ENCODE measurements at places on chromosomes 4 and X. TPM values are rescaled to one million over a fixed set of nuclear protein-coding genes. Genes with fewer than 3 reads are reported as not detected.

GRCh38 chr4:126530996-126531585 lies 1101.7 kb upstream of the INTU start:
- DNase-seq = no peak

Gene GPC3
- total RNA-seq = 0.88 TPM

Gene TMEM31
- total RNA-seq = not detected

DNA sequence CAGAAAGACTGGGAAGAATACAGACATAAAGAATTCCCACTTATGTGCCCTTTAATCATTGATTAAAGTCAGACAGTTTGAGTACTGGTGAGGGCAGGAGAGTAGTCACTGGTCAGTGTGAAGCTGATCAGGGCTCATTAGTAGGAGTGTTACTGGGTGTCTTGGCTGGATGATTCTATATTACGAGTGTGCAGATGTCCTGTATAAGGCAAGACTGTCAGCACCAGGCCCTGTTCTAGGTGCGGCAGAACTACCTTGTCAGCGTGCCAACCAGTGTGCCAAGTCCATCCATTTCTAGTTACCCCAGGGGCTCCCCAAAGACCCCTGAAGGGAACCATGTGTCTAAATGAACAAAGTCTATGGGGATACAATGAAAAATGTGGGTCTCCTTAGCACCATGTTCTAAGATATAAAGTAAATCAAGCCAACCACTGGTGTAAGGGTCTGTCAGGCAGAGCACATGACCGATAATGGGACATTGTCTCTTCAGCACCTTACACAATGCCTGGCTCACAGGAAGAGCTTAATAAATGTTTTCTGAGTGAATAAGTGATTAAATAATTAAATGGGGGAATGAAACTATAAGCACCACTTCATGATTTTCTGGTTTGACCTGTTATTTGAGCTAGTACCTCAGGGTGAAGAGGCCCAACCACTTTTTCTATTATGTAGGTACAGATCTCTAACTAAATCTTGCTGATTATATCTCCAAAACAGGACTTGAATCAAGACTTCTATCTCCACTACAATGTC lies 205.0 kb downstream of the CAMK2D start:
- DNase-seq = no peak

Gene ARHGAP10
- 2.9 TPM for total RNA-seq

- DNase-seq = no peak
Observed at GRCh38 chr4:69951602-69952001, 13.9 kb downstream of the CSN2 start.

Gene OTC
- total RNA-seq = not detected

DNA sequence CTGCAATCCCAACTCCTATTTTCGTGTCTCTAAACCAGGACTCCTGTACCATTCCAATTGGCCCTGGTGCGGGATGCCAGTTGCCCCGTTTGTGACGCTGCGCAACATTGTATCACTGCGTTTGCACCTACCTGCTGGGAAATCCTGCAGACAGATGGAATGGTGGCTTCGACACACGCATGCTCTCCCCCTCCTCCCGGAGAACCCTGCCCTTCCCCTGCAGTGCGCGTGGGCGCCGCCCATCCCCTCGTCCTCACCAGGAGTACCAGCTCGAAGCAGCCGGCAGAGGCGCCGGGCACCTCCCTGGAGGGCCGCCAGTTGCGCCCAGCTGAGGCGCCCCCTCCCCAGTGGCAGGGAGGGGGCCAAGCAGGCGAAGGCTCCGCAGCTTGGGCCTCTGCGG lies 1.4 kb downstream of the DGKK start:
- DNase-seq = no peak

GRCh38 chrX:3501833-3502535 lies 155.5 kb upstream of the MXRA5 start:
- no peak for DNase-seq

Data from naive thymus-derived CD4-positive, alpha-beta T cell (primary cell).